ENCODE measurements at places on chromosomes 1 and 21.

DNA sequence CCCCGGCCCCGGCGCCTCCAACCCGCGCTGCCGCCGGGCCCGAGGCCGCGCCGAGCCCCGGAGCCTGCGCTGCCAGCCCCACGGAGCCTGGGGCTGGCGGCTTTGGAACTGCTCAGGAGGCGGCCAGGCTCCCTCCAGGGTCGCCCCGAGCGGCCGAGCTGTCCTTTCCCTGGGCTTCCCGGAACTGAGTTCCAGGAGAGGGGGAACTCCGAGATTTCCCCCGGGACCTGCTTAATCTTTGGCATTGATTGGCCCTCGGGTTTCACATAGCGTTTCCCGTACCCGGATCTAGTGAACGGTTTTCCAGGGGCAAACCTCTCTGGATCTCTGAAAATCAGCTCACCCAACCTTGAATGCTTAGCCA is 504 bp downstream of the H6PD start:
- peak; percentile 62 for DNase-seq

DNA sequence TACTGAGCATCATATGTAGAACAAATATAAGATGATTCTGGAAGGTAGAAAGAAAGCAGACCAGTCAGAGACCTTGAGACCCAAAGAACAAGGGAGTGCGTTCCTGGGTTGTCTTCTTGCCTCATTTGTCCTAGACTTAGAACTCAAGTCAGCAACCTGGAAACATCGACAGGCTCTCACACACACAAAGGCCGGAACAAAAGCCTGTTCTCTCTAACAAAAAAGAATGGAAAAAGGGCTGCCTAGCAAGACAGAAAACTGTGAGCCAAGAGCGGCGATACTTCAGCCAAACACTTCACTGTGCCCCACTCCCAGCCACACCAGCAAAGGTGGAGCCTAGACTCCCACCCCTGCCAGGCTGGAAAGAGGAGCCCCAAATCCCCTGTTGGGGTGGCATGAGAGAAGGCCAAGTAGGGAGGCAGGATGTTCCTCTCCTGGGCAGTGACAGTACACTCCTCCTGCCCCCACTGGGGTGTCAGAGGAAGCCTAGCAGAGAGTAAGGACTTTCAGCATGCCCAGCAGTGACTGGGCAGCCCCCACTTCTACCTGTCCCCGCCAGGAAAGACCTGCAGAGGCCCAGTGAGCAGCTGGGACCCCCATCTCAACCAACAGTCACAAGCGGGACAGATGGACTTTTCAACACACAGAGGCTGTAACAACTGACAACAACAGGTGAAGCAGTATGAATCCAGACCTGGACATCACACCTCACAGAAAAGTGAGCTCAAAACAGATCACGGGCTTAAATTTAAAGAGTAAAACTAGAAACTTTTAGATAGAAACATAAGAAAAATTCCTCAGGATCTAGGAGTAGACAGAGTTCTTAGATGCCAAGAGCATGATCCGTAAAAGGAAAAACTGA is 33.0 kb downstream of the MRAP start:
- DNase-seq = no peak

DNA sequence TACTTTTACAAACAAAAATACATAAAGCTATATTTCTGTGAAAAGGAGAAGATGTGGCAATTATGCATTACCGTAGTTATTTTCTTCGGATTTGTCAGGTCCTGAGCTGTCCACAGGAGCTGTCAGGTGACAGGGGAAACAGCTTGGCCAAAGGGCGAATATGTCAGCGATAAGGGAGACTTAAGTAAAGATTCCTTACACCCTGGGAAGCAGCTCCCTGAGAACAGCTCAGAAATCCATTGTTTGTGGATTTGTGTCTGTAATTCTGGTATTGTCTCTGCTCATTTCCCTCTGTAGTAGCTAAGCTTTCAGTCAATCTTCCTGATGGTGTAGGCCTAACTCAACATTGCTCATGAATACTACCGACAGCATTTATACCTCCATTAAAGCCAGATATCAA is 7.1 kb upstream of the CD34 start:
- no peak for DNase-seq

DNA sequence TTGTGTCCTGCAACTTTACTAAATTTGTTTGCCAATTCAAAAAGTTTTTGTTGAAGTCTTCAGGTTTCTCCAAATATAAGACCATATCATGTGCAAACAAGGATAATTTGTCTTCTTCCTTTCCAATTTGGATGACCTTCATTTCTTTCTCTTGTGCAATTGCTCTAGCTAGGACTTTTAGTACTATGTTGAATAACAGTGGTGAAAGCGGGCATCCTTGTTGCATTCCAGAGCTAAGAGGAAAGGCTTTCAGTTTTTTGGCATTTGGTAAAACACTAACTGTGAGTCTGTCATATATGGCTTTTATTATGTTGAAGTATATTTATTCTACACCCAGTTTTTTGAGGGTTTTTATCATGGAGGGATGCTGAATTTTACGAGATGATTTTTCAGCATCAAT is 630.0 kb upstream of the ADGRL2 start:
- DNase-seq = no peak

GRCh38 chr1:82377201-82377884 is 576.6 kb downstream of the ADGRL2 start:
- no peak for DNase-seq

DNA sequence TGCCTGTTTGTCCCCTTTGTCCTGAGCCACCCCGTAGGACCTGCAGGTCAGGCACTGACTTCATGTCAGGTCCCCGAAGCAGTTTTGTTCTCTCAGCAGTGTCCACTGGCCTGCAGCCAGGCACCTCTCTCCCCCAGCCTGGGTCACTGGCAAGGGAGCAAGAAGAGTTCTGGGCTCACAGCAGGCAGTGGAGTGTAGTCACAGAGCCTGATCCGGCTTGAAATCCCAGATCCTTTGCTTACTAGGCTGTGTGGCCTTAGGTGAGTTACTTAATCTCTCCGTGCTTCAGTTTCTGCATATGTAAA is 34.2 kb downstream of the L1TD1 start:
- DNase-seq = no peak

GRCh38 chr1:155360051-155360450 is 39.4 kb downstream of the RUSC1 start:
- no peak for DNase-seq

GRCh38 chr1:94515296-94515947 is 26.1 kb downstream of the F3 start:
- DNase-seq = no peak

- no peak for DNase-seq
Measured at GRCh38 chr1:85151446-85151845, 49.4 kb downstream of the SYDE2 start.

GRCh38 chr1:215793180-215793579 is 226.1 kb downstream of the KCTD3 start:
- peak; percentile 20 for DNase-seq

- DNase-seq = no peak
Measured at GRCh38 chr1:48823168-48823567, 46.5 kb upstream of the BEND5 start.

DNA sequence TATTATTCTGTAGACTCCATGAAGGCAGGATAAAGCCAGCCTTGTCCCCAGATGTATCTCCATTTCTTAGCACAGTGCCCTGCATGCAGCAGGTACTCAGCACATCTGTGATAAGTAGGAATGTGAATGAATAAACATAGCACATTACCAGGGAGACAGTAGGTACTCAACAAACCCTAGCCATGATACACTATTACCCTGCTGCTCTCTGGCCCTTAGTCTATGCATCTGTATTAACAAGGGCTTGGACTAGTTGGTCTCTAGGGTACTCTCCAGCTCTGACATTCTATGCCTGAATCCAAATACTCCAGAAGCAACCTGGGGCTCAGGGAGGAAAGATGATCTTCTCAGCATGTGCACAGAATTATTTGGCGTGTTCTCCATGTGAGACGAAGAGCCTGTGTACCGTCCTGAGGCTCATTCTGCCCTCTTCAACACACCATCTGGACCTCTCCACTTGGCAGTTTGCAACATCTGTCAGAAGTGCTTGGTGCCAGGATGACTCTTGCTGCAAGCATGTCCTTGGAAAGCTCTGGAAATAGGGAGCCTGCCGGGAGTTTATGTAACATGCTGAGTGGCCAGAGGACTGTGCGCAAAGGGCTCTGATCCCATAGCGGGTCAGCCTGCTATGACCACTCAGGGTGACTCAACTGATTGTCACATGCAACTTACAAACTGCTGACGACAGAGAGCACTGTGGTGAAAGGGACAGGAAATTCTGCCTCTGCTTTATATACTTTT is 228.2 kb upstream of the USP24 start:
- DNase-seq = no peak

DNA sequence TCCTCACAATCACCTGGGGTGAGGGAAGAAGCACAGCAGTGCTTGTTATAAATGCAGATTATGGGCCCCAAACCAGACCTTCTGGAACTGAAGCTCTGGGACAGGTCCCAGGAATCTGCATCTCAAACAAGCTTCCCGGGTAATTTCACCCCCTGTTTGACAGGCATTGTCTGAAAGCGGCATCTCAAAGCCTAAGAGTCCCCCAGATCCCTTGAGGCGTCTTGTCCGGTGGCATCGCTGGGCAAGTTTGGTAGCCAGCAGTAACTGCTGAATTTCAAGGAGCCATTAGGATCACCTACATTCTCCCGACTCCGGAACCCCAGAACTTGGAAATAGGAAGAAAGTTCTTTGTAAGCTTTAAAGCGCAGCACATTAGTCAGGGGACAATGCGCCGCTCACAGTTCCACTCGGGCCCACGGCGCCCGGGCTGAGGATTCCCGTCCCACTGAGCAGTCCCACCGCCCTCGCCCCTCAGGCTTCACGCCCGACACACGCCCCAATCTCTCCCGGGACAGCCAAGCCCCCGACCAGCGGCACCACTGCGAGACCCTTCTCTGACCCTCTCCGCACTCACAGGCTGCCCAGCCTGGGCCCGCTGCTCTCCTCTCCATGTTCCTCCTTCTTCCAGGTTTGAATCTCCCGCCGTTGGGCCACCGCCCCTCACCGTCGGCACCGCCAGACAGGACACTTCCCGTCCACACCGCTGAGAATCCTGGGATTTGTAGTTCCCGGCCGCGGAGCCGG is at the start of gene IQGAP3:
Gene IQGAP3 (minus strand): TSS at position 647 of the 744 bp plus-strand sequence. CDS start 36 bp downstream, at position 611.
- DNase-seq = peak; percentile 81

- DNase-seq = no peak
Measured at GRCh38 chr1:239250353-239251035, 135.9 kb upstream of the CHRM3 start.
